ENCODE measurements at places on chromosomes 2 and 18.

GRCh38 chr2:48198371-48198770 lies 292.1 kb upstream of the FBXO11 start:
- DNase-seq = no peak

GRCh38 chr18:28063271-28063761 lies 113.6 kb downstream of the CDH2 start:
- DNase-seq = no peak

GRCh38 chr2:12882393-12882792 lies 165.7 kb downstream of the TRIB2 start:
- DNase-seq = no peak

DNA sequence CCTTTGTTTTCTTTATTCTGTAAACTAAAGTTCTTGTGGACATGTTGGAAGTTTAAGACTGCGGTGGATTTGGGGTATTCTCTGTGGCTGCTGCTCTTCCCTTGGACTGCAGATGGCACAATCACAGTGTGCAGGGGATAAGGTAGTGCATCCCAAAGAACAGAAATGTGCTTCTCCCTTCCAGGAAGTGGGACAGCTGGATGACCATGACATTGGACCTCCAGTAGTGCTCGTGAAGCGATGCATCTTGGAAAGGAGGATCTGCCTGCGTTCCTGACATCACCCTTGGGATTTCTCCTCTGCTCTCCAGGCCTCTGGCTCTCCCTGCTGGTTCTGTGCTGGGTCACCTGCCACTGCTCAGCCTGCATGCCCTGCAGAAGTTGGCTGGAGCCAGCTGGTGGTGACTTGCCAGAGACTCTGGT lies 109.9 kb downstream of the SLC4A3 start:
- DNase-seq = no peak

GRCh38 chr2:200863782-200864175 lies 679 bp downstream of the CLK1 start:
- no peak for DNase-seq

DNA sequence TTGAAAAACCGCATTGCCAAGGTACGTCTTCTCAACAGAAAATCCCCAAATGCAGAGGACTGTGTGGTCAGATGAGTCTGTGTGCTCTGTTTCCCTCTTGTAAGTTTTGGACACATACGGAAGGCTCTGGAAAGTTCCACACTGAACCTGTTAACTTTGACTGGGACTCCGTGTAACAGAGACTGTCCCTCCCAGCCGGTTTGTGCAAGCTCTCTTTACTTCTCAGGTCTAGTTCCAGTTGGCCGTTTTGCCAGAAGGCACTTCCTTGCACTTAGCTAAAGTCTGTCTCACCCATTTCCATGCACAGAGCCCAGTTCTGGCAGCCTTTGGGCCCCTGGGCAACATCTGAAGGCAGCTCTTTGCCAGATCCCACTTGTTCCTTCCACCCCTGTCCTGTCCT lies 22.0 kb downstream of the EFHD1 start:
- DNase-seq = no peak

- no peak for DNase-seq
Measured at GRCh38 chr18:49967171-49967570, 153.8 kb upstream of the ACAA2 start.

DNA sequence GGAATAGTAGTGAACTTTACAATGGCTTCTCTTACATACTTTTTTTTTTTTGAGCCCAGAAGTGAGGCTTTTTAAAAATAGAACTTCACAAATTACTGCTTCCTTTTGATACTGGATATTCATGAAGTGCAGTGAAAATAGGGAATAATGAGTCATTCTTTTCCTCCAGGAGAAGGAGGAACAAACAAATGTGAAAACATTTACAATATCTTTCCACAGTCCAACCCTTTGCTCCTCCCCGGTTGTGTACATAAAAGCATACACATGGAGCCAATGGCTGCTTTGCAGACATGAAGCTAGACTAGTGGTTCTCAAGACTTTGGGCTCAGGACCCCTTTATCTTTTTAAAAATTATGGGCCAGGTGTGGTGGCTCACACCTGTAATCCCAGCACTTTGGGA lies 266.9 kb downstream of the GBX2 start:
- DNase-seq = no peak

DNA sequence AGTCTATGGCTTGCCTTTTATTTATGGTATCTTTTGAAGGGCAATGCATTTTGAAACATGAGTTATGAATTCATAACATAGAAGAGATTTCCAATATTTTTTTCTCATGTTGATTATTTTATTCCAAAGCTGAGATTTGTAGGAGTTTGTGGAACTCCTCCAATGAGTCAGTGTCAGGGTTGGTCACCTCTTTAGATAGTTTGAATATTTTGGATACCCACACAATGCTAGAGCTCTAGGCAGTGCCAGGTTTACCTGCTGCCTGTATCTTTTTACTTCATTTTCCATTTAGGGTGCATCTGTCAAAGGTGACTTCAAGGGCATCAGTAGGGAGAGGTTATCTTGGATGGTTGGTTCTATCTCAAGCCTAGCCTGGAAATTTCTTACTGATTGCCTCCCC lies 152.7 kb downstream of the CERS6 start:
- no peak for DNase-seq

DNA sequence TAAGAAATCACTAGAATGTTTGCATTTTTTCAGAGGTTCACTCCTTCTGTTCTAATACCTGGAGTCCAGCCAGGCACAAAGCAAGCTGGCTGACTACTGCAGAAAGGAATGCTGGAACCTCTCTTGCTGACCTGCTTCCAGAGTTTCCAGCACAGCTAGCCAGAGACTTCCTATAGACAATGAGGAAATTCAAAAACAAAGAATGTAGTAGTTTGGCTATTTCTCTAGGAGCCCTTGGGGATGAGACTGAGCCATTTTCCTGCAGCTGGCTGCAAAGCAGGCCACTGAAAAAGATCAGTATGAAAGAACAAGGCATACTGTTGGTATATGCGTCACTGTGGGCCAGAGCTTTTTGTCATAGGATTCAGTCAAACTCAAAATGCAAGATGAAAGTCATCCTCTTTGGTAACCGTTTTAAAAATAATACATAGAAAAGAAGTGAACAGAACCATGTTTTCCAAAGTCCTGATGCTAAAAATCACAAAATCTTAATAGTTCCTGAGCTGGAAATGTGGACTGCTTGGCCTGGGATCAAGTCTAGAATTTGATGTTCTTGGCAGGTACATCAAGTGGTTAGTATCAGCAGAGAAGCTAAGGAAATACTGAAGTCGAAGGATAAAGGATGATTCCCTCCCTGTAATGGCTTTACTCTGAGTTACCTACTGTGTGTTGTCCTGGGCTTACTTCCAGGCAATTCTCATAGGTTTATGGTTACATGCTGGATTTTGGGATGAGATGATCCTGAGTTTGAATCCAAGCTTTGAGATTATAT lies 9.0 kb upstream of the DSEL start:
- peak; percentile 54 for DNase-seq

GRCh38 chr2:10704034-10704594 lies 14.3 kb upstream of the NOL10 start:
- DNase-seq = no peak

- no peak for DNase-seq
Measured at GRCh38 chr2:219116776-219117646, 43.6 kb downstream of the NHEJ1 start.

DNA sequence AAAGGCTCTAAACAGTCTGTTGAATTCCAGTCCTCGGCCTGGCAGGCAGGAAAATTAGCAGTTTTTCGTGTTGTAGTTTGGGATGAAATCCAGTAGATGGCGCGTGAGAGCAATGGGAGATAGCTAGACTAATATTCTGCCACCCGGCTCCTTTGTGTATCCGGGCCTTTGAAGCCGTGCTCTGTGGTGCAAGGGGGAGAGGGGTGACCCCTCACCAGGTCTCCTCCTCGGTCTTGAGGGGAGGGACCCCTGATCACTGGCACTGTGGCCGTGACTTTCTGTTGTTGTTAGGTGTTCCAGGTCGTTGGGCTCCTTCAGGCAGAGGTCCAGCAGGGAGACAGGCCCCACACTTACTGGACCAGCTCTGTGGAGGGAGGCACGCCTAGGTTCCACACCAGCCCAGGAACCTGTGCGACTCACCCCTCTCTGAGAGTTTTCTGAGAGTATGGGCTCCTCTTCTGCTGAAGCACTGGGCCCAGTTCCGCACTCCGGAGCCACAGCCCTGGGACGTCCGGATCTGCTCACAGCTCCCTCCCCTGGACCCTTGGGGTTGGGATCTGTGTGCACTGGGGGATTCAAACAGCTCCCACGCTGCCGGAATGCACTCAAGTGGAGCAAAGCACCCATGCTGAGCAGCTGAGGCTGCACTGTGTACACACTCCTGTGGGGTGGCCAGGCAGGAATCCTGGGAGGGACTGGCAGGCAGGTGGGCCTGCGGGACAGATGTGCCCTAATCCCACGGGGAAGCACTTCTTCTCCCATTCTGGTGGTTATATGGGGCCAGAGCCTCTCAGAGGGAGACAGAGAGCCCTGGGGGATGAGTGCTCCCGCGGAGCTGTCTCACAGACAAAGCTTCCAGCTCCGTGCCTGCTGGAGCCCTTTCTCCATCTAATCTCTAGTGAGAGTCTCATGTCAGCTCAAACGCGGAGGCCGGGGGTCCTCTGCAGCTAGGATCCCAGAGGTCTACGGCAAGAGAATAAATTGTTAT lies 8.8 kb downstream of the GKN2 start:
- DNase-seq = peak; percentile 57

DNA sequence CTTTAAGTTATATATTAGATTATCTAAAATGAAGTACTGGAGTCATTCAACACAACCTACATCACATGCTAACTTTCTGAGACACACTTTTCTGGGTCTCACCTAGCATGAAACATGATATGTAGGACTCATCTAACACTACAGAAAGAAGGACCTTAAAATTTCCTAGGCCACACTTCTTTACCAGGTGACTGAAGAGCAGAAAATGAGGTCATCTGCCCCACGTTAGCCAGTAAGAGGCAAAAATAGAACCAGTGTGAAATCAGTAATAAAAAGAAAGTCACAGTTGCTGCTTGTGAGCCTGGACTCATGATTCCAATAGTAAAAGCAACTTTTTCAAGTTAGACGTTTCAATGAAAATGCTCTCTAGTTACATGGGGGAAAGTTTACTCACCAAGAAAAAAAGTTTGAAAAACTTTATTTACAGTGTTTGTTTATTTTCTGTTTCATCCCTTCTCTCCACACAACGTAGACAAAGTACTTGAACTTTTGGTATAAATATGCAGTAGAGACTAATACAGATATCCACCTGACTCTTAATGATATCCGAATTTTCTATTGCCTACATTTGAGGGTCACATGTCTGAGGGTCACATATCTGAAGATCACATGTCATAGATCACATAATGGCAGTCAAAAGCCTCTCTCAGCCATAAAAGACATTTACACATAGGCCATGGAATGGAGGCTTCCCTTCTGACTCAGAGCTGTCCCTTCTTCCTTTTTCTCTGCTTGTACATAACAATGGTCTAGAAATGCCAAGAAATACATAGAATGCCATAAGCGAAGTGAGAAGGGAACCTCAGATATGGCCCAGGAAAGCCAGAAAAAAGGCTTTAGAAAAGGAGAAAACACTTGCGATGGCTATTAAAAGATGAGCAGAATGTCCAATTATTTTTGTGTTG lies 362.9 kb downstream of the ZEB2 start:
- DNase-seq = no peak

- peak; percentile 77 for DNase-seq
Measured at GRCh38 chr2:11343650-11344341, 640 bp downstream of the ROCK2 start.

GRCh38 chr2:234997389-234997788 lies 45.6 kb downstream of the SH3BP4 start:
- no peak for DNase-seq

DNA sequence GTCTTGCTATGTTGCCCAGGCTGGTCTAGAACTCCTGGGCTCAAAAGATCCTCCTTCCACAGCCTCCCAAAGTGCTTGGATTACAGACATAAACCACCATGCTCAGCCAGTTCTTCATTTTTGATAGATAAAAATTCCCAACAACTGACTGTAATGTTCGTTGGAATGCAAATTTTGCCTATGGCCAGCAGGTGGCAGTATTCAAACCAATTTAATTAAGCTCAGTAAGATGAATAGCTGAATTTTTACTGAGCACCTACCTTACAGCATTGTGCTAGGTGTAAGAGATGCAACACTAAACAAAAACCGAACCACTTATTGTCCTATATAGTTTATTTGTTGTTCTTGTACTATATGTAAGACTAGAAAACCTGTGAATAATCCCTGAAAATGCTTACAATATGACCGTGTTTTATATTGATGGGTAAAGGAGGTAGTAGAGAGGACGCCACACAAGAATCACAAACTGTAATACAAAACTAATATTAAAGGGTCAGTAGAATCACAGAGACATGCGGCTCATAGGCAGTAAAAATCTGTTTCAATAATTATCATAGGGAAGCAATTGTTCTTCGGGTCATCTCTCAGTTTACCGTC lies 8.2 kb upstream of the TMEM182 start:
- no peak for DNase-seq

DNA sequence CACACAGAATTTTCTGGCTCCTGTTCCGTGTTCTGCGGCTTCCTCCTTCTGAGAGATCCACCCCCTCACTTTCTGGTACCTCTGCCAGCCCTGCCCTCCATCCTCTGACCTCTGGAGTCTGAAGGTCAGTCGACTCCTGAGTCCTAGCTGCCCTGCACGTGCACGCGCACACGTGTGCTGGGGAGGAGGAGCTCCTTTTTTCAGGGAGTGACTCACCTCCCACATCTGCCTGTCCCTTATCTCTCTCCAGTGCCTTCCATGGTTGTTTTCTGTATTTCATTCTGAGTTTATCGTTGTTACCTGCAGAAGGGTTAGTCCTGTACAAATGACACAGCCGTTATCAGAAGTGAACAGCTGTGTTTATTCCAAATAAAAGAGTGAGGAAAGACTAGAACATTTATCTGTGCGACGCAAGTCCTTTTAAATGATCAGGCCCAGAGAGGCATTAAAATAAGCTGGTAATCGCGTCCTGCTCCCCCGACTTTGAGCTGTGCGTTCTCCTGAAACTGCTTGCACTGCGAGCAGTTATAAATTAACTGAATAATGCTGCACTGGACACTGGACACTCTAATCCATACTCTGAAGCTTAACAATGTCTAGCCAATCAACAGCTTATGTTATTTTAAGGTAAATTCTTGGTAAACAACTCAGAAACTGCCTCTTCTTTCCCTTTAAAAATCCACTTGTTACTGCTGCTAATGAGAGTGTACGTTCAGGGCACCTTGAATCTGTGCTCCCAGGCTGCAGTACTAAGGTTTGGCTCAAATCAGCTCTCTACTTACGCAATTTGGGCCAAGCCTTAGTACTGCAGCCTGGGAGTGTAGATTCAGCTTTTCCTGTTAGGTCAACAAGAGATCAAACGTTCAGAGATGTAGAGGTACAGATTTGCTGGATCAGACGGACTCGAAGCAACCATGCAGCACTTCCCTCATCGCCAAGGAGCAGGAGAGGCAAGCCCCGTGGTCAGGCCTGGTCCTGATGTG lies 72.5 kb downstream of the GALR1 start:
- DNase-seq = no peak

DNA sequence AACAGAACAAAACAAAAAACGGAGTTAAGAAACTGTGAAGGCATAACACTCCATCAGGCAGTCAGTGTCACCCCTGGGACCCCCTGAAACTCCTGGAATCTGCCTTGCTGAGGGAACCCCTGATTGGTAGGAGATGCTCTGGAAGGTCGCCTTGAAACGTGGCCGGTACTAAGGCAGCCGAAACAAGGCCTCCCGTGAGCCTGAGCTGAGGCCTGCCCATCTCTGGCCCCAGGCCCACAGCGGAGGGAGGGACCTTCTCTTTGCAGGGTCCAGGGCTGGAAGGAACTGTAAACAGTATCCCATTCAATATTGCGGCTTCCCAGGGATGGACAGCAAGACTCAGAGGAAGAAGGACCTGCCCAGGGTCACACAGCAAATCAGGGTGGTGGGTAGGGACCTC lies 155.7 kb downstream of the INHBB start:
- no peak for DNase-seq

Data from right cardiac atrium (tissue), 5 donors.